ENCODE measurements at places on chromosomes 13 and 19.

DNA sequence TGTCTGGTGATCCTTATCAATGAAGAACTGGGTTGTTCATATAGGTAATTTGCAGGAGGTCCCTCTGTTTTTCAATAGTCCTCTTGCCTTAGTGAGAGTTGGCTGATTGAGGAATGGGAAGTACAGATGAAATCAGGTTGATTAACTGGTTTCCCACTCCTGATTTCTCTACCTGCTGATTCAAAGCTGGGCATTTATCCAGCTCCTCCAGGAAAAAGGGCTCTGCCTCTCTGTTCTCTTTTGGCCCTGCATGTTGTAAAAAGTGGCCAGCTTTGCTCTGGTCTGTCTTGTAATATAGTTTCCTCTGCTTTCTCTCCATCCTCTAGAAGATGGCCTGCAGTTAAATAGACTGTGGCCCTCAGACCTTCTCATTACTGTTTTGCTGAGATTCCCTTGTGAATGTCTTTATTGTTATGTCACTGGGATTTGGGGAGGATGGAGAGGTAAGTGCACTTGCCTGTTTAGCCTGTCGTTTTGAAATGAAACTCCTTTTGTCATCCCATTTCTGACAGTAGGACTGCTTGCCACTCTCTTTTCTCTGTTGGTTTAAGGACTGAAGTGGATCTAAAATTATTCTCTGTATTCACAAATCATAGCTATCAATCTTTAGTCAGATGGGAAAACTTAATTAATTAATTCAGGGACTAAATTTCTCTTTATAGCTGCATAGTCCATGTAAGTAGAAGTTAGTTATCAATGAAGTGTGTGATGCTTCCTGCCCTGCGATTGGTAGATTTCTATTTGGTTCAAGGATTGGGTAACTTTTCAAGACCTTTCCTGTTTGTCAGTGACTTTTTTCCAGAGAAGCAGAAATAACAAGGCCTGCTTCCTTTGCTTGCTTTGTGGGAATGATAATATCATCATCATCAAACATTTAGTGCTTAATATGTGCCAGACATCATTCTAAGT, 28.5 kb downstream of the GARRE1 start:
- no peak for DNase-seq

DNA sequence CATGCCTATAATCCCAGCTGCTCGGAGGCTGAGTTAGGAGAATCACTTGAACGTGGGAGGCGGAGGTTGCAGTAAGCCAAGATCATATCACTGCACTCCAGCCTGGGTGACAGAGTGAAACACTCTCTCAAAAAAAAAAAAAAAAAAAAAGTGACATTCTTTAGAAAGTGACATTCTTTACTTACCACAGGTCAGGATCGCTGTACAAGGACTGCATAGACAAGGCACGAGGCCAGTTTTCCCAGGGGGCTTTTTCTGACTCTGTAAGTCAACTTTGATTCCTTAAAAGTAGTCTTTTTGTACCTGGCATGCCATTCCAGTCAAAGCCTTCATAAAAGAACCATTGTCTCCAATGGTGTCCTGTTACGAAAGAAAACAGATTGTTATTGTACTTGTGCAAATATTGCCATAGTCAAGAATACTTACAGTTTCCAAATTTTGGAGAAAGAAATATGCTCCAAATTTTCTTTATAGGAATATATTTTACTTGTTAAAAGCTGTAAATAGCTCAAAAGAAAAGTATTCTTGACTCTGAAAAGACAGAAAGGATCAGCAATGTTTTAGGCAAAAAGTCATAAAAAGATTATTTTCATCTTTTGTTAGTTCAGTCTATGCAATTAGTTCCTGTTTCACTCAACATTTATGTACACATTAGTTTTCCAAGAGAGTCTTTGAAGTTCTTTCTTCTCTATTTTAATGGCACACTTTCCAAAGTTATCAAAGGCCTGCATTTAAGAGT, 39.3 kb downstream of the CEACAM1 start:
- DNase-seq, result peak; percentile 86

DNA sequence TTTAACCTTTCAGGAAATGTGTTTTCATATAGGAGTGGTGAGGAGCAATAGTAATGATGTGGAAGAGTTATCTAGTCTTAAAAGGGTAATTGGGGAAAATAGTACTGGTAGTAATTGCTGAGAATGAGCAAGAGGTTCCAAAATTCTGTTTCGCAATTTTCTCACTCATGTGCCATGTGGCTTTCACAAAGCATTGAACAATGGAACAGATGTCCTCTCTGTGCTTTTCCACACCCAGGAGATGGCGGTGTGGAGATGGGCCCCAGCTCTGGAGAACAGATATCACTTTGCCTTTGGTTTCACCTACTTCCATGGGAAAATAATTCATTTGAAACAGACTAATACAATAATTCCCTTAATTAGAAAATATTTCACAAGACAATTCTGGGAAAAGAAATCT, 170.0 kb upstream of the SLC10A2 start:
- no peak for DNase-seq

- DNase-seq, result no peak
Measured at GRCh38 chr19:54817670-54818536, 1.6 kb downstream of the KIR3DL1 start.

DNA sequence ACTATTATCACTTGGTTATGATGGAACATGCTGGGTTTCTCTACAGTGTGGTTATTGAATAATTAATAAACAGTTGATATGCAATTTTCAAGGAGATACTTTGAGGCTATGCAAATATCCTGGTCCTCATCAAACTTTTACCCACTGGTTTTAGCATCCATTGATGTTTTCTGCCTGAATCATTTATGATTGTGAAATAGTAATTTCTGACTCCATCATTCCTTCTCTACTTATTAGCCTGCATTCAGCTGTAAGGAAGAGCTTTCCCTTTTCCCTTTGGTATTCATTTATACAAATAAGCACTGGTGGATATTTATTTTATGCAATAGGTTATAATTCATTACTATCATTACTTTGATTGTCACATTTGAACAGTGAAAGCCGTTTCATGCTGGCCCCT, 13.9 kb upstream of the DNAJC15 start:
- no peak for DNase-seq

GRCh38 chr13:50073340-50073739, 58.1 kb downstream of the KCNRG start:
- DNase-seq, result no peak

DNA sequence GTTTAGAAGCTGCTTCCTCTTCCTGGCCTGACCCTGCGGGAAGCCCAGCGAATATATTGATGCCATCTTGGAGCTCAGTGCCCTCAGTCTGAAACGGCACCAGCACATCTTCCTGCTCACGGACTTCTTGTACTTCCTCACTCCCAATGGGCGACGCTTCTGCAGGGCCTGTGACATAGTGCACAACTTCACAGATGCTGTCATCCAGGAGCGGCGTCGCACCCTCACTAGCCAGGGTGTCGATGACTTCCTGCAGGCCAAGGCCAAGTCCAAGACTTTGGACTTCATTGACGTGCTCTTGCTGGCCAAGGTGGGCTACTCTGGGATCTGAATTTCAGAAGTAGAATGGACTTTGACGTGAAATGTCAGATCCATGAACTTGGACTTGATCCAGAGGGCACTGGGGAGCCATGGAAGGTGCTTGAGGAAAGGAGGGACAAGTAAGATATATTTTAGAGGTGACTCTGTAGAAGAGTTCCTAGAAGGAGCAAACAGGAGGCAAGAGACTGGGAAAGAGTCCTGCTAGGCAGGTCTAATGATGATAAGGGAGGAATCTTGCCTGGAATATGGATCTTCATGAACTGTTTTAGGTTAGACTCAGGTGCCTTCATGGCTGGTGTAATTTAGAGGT, 38.4 kb upstream of the CYP4F8 start:
- no peak for DNase-seq

GRCh38 chr19:42324655-42325307, 654 bp upstream of the MEGF8 start:
- DNase-seq, result no peak

- no peak for DNase-seq
Measured at GRCh38 chr13:40653527-40654318, 12.7 kb downstream of the FOXO1 start.

GRCh38 chr19:4649392-4650047, 10.2 kb downstream of the TNFAIP8L1 start:
- DNase-seq, result no peak

DNA sequence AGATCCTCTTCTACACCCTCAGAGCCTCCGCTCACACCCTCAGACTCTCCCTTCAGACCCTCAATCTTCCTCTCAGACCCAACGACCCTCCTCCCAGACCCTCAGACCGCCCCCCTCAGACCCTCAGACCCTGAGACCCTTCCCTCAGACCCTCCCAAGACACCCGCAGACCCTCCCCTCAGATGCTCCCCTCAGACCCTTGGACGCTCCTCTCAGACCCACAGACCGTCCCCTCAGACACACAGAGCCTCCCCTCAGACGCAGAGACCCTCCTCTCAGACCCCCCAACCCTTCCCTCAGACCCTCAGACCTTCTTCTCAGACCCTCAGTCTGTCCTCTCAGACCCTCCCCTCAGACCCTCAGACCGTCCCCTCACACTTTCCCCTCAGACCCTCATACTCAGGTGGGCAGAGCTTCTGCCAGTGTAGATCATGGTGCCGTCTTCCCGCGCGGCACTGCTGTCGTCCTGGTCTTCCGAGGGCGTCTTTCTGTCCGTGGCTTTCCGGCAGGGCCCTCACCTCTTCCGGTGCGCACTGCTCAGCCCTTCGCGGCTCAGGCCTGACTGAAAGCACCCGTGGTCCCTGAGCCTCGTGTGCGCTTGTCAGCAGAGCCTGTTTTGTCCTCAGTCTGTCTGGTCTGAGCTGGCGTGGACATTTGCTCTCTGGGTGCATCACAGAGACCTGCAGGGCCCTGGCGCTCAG, 18.9 kb upstream of the TFDP1 start:
- DNase-seq, result no peak

GRCh38 chr19:1042689-1043511, 3.0 kb downstream of the ABCA7 start:
- no peak for DNase-seq

DNA sequence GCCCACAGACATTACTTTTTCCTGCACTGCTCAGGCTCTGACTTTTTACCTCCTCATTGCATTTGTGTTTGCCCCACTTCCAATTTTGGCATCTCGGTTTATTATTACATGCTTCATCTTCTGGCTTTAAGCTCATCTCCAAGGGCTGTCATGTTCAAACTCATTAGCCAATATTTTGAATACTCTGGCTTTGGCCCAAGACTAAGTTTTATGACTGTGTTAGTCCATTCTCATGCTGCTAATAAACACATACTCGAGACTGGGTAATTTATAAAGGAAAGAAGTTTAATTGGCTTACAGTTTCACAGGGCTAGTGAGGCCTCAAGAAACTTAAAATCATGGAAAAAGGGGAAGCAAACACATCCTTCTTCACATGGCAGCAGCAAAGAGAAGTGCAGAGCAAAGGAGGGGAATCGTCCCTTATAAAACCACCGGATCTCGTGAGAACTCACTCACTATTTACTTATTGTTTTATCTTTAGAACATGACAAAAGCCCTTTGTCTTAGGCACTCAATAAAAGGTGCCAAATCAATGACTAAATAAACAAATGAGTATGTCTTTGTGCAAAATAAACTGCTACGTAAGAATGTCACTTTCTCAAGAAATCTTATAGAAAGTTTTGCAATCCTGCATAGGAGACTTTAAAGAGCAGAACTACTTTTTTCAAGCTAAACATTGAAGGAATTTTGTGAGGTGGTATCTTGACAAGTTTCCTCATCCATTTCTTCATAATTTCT, 233.4 kb upstream of the SPRY2 start:
- DNase-seq, result no peak

- DNase-seq, result no peak
Measured at GRCh38 chr13:44565881-44566280, 10.2 kb downstream of the TSC22D1 start.

GRCh38 chr19:14544977-14545715, 15.8 kb downstream of the TECR start:
- no peak for DNase-seq

DNA sequence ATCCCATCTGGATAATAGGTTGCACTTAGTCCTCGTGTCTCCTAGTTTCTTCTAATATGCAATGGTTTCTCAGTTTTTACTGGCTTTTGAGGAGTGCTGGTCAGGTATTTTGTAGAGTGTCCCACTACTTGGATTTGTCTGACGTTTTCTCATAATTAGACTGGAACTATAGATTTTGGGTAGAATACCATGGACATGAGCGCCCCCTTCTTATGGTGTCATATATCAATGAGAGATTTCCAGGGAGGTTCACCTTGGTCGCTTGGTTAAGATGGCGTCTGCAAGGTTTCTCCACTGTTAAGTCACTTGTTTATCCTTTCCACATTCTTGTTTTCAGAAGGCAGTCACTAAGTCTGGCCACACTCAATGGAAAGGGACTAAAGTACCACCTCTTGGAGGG, 6.7 kb downstream of the SOHLH2 start:
- DNase-seq, result peak; percentile 30

DNA sequence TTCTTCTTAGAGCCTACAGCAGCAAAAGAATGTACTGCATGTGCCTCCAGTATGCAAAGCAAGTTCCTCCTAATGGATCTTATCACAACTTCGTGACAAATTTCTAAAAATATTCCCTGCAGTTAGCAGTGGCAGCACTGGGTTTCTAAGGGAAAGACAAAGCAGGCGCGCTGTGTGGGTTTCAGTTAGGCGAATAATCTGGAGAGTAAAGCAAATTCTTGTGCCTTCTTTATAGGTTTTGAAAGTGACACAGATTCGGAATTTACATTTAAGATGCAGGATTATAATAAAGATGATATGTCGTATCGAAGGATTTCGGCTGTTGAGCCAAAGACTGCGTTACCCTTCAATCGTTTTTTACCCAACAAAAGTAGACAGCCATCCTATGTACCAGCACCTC, 167.9 kb downstream of the LMO7 start:
- DNase-seq, result no peak

DNA sequence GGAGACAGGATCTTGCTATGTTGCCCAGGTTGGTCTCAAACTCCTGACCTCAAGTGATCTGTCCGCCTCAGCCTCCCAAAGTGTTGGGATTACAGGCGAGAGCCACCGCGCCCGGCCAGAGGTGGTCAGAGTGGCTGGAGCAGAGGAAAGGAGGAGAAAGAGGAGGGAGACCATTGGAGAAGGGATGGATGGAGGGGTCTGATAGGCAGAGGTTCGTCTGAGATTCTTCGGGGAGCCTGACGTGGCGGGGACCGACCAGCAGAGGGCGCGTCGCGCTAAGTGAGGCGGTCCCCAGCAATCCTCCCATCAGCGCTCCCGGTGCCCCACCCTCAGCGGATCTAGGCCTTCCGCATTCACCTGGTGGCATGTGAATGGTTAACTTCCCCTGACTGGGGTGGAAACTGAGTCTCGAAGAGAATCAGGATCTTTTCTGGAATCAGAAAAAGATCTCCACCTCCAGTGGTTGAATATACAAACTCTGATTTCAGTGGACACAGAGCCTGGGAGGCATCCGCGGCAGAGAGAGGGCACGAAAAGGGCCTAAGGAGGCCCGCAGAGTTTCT, 8.8 kb downstream of the GTPBP3 start:
- peak; percentile 88 for DNase-seq
